Neural crest cell (in vitro differentiated cells): ENCODE measurements at places on chromosomes 4 and X.

DNA sequence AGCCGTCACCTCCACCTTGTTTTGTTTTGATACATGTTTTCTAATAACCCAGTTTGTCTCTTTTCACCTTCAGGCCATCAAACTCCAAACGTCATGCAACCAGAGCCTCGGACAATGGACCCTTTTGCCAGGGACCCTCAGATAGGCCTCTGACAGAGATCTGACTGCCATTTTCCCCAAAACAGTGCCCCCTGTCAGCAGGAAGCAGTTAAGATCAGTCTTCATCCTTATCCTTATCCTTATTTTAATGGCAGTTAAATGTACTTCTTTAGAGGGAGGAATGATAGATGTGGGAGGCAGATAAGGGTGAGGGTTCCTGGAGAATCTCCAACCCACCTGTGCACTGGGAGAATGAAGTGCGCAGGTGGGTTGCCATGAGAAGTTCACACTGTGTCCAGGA is 135.7 kb downstream of the ANAPC10 start:
- DNase-seq, result no peak

DNA sequence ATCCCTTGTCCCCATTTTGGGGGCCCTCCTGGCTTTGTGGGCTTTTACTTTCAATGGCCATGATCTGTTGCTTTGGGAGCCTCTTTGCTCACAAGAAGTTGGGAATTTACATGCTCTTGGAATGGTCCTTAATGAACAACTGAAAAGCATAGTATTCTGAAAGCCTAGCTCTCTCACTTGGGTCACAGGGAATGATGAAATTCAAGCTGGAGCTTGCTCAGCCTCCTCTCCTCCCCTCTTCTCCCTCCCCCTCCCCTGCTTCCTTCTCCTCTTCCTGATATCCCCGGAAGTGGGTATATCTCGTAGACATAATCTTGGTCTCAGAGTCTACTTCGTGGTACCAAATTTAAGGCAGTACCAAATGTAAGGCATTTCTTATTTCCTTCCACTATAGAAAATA is 400.6 kb upstream of the NR3C2 start:
- DNase-seq, result no peak

DNA sequence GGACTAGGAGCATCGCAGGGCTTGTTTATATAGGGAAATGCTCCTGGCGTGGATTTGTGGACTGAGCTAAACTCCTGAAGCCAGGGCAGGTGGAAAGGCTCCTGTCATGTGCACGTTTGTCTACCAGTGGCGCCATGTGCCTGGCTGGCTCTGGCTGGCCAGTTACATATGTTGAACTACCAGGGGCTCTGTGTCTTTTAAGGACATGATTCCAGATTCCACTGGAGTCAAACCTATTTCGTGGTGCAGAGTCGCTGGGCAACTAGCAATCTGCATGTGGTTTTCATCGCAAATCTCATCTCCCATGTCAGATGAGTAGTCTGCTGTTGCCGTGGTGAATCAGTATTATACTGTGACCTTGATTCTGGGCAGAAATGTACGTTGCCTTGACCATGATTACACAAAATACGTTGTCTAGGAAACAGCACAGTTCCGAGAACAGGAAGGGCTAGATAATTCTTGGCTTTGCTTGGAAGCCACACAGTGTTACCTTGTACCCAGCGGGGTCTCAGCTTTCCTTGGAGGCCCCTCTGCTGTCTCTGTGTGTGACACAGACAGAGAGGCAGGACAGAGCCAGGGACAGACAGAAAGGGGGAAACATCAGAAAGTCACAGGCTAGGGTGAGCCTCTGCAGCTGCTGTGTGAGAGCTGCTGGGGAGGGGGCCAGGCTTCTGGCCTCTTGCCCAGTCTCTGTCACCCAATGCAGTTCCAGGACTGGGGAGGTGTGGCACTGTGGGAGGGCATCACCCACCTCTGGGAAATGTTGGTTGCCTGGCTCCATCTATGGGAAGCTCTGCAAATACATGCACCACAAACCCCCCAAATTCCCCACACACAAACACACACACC is 19.2 kb downstream of the PNMA6E start:
- DNase-seq, result no peak

DNA sequence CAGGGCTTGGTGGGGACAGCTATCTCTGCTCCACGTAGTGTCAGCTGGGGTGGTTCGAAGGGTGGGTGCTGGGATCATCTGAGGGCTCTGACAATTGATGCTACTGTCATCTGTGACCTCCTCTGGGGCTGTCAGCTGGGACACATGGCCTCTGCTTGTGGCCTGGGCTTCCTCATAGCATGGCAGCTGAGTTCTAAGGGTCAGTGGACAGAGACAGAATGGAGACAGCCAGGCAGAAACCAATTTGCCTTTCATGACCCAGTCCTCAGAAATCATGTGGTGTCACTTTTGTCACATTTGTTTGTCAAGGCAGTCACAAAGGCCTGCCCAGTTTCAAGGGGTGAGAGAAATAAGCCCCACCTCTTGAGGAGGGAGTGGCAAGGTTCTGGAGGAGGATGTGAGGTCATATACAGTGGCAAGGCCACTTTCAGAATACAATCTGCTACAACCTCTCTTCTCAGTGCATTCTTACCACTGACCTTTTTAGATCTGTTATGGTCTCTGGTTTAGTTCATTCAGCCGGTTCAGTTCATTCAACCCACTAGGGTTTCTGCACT is 103.6 kb upstream of the BCOR start:
- no peak for DNase-seq

GRCh38 chrX:30819080-30819479 is 70.0 kb downstream of the TAB3 start:
- no peak for DNase-seq

- DNase-seq, result no peak
Observed at GRCh38 chr4:125484912-125485311, 170.2 kb downstream of the FAT4 start.

GRCh38 chr4:41639291-41639690 is 101.3 kb downstream of the LIMCH1 start:
- DNase-seq, result no peak

DNA sequence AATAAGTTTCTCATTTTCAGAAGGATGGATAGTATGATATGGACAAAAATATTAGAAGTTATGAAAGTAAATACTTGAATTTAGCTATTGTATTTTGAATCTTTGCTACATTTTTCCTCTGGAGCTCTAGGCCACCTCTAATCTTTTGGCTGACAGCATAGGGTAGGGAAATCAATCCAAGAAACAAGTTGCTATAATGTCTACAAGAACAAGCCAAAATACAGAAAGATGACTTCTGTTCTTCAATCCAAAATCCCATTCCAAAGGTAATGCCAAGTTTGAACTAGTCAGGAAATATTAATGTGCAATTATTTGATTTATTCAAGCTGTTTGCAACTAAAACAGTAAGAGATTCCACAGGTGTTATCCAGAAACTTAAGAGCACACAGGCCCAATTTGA is 1323.1 kb downstream of the ADGRL3 start:
- no peak for DNase-seq

DNA sequence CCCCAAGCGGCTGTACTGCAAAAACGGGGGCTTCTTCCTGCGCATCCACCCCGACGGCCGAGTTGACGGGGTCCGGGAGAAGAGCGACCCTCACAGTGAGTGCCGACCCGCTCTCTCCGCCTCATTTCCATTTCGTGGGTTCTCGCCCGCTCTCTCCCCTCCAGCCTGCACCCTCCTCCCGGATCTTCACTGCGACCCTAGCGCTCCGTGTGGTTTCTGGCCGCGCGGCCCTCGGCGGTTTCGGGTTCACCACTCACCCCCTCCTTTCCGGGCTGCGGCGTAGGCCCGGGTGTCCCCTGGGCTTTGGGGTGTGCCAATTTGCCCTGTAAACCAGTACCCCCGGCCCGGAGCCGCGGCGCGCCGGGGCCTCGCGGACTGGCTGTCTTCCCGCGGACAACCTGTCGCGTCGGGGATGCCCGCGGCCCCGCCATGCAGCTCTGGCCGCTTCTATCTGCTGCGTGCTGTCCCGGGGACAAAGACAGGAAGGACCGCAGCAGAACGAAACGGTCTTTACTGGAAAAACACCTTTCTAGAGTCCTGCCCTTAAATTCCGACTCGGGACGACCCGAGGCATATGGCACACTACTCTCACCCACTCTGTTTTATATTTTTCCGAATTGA is 737 bp downstream of the FGF2 start:
- peak; percentile 41 for DNase-seq

DNA sequence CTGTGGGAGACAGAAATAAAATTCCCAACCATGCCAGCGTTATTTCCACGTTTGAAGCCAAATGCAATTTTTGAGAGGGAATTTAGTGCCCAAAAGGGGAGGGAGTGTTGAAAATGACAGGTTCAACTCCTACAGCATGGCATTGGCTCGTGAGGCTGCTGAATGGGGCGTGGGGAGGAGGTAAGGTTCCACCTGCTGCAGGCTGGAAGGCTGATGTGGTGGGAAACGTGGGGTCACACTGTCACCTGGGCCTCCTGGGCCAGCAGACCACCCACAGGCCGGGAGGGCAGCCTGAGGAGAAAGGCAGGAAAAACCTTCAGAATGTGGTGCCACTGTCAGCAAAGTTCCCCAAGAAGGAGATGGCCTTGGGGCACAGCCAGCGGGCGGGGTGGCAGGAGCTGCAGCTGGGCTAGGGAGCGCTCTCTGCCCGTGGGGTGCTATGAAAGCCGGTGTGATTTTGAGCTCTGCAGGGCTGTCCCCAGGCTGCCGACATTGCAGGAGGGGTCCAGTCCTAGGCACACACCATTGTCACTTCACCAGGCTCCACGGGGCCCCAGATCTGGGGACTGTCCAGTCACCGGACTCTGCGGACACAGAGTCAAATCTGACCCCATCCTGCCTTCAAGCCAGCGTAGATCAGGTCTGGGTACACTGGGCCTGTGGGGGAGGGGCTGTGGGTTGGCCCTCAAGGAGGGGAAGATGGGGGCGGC is 19.6 kb downstream of the MSANTD1 start:
- no peak for DNase-seq

DNA sequence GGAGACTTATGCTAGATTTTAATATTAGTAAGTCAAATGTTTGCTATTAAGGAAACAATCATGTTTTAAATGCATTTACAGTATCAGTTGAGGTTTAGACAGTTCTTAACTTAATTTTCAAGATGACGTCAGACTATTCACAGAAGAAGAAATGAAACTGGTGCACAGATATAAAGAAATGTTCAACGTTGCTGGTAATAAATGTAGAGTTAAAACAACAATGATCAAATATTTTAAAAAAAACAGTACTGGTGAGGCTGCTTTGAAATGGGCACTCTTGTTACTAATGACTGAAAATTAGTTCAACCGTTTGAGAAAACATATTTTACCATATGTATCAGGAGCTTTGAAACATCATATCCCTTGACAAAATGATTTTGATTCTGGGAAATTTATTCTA is 44.2 kb downstream of the ABHD18 start:
- no peak for DNase-seq

GRCh38 chr4:188372829-188373228 is 233.6 kb downstream of the TRIML1 start:
- no peak for DNase-seq

GRCh38 chrX:107205770-107206696 is at the start of the genes DNAAF6 and NUP62CL:
Gene DNAAF6, plus strand, starts transcription at chrX:107206611. Its CDS starts 6,265 bp downstream, at chrX:107212876.
Gene NUP62CL, minus strand, starts transcription at chrX:107206433. Its CDS starts 31,287 bp downstream, at chrX:107175146.
- DNase-seq, result peak; percentile 55

DNA sequence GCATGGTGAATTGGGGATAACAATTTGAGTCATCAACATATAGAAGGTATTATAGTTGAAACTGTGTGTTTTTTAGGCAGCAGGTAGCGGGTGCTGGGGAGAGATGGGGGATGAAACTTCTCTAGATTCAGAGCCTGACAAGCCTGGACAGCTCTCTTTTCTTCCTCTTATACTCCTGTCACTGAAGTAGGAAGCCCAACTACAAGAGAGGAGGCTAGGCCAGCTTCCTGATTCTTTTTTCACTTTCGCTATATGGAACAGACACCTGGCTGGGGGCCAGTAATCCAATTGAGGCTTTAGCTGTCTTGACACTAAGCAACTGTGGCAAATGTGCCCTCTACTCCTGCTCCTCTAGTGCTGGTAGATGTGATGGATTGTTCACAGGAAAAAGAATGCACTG is 69.2 kb downstream of the PHKA1 start:
- DNase-seq, result no peak

- DNase-seq, result no peak
Observed at GRCh38 chr4:36704289-36704688, 422.9 kb downstream of the DTHD1 start.

DNA sequence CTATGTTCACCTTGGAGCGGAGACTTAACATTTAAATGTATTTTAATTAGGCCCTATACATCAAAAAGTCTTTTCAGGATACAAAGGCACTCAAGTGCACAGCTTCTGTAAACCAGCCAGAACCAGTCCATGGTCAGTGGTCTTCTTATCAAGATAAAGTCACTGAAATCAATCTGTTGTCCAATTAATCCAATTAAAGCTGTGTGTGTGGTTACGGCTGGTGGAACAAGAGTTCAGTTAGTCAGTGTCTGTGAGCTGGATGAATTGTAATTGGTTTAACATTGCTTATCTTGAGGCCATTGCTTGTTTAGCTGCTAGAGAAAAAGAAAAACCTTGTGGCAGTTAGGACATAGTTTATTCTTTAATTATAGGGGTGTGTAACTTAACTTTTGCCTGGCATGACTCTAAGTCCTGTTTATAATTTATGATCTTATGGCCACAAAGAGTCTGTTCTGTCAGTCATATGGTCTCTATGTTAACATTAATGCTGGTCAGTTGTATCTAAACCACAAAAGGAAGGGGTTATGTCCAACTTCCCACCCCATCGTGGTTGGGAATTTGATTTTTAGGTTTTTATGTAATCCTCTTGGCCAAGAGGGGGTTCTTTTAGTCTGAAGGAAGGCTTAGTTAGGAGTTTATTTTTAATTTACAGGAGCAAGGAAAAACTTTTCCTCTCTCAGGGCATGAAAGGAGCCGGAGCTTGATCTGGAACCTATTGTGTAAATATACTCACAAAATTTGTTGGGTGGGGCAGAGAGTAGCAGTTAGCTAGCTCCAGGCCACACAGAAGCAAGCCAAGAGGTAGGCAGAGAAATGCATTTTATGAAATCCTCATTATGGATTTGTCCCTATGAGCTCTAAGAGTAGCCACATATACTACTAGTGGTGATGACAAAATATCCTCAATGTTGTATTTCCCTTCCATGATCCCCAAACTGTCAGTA is 665.7 kb upstream of the ACTRT1 start:
- DNase-seq, result no peak
